ENCODE measurements at places on chromosomes 7 and 10.

DNA sequence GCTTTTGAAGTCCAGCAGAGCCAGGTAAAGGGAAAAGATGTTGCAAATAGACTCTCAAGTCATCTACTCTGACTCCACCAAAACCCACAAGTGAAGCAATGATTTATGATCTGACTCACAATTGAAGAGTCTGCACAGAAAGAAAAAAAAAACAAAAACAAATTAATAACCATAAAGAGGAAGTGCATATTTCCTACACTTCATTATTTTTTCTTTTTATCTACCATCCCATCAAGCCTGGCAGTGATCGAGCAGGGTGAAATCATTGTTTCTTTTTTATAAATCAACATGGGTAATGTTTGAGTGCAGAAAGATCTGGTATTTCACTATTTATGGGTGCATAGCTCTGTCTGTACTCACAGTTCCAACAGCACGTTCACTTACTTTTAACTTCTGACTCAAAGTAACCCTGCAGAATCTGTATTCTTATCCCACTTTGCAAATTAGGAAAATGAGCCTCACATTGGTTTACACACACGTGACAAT lies 829.0 kb downstream of the TNS3 start:
- no peak for DNase-seq

GRCh38 chr10:132113206-132113605 lies 47.5 kb downstream of the JAKMIP3 start:
- DNase-seq = no peak

GRCh38 chr10:124343351-124344265 lies 75.1 kb downstream of the OAT start:
- no peak for DNase-seq

DNA sequence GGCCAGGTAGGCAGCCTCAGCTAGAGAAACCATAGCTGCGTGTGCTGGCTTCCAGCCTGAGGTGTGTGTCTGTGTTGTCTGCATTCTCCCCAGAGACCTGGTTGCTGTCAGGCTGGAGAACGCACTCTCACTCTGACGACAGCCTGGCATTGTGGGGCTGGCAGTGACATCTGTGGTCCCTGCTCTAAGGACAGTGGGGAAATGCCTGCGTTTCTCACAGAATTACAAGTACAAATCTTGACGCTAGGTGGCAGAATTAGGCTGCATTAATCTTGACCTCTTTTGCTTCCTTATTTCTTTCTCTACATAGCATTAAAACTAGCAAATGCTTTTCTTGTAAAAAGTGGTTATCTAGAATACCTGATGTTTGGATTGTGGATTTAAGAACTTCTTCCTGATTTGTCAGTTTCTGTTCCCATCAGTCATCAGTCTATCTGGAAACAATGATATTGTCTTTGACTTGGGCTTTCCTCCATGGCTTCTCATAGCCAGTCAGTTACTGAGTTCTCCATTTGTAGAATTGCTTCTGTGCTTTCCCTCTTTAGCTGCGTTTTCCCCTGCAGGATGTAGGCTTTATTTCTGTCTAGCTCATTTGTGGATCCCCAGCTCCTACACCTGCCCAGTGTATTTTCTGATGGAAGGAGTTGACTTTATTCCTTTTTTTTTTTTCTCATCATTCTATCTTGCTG lies 86.0 kb downstream of the FANK1 start:
- DNase-seq = peak; percentile 81

- DNase-seq = no peak
Observed at GRCh38 chr7:82294865-82295264, 148.7 kb downstream of the CACNA2D1 start.

- no peak for DNase-seq
Observed at GRCh38 chr7:42227936-42228591, 8.9 kb downstream of the GLI3 start.

GRCh38 chr7:51292596-51292995 lies 24.0 kb downstream of the COBL start:
- DNase-seq = no peak

- peak; percentile 63 for DNase-seq
Observed at GRCh38 chr10:132793871-132794849, 8.2 kb upstream of the NKX6-2 start.

DNA sequence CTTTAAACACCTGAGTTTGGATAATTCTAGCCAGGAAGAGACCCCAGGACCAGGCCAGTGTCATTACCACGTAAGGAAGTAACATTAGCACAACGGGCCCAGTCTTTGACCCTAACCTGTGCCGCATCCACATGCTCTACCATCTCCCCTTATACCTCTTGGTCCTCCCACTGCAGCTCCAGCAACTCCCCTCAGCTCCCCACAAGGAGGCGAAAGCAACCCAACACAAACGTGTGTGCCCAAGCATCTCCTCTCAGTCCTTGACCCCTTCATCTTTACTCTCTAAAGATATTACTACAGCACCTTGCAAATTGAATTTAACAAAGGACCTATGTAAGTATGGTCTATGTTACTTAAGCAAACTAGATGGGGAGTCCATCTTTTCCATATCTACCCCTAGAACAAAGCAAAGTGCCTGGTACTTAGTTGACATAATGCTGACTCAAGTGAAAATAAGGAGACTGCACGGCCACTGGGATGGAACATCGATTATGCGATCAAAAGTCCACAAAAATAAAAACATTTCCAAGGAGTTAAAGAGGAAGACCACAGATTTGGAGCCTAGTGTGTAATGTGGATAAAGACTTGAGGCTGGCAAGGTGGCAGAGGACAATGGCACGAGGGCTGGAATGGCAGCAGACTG lies 147.7 kb downstream of the JAZF1 start:
- no peak for DNase-seq

- peak; percentile 66 for DNase-seq
Observed at GRCh38 chr10:5442065-5442989, 30.0 kb downstream of the NET1 start.

GRCh38 chr10:14554491-14555205 lies 220.0 kb downstream of the FAM107B start:
- no peak for DNase-seq

- DNase-seq = peak; percentile 71
Observed at GRCh38 chr7:38107486-38107893, 70.6 kb upstream of the STARD3NL start.

DNA sequence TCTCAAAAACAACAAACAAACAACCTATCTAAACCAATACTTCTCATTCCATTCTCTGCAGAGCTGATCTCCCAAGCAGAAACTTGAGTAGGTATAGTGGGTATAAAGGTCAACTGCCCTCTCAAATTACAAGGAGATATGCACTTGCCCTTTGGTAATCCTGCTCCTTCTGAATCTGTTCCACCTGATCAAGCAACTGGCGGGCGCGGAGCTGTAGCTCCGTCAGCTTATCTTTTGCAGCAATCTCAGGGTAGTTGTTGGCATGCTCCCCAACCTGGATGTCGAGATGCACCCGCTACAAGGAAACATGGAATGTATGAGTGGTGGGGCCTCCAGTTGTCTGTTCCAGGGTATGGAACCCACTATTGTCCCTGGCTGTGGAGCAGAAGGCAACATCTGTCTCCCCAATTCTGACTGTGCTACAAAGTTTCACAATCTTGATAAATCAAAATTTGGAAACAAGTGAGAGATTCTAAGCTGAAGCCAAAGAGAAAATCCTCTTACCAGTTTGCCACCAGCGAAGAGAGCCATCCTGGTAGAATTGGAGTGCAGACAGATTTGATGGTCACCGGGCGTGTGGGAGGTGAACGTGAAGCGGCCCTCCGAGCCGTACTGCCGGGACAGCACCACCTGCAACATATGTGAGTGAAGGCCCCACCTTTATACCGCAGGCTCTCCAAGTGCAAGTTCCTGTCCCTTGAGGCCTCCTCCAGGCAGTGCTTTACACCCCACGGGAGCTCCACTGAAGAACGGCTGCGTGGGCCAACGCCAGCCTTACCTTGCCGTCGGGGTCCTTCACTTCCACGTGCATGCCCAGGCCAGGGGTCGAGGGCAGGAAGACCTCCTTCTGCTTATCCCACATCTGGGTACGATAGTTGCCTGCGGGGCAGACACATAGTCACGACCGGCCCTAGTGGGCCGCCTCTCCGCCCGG lies 819 bp downstream of the TMED4 start:
- no peak for DNase-seq

GRCh38 chr7:4247106-4247876 lies 434.8 kb upstream of the FOXK1 start:
- DNase-seq = no peak

DNA sequence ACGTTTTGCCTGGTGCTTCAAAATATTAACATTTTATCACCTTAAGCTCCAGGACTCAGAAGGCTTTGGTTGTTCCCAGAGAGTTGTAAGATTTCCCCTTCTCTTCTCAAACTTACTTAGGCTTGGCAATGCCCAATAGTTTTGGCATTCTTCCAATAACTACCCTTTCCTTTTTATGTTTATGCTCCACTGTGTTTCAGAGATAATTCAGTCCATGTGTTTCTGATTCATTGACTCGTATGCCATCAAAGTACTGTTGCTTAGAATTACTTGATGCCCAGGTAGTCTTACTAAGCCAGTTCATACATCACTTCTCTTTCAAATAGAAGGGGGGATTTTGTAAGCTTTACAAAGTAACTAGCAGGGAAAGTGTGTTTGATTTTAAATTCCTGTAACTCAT lies 66.6 kb downstream of the AGMO start:
- DNase-seq = no peak

GRCh38 chr10:29649561-29650551 lies 15.1 kb upstream of the SVIL start:
- no peak for DNase-seq

DNA sequence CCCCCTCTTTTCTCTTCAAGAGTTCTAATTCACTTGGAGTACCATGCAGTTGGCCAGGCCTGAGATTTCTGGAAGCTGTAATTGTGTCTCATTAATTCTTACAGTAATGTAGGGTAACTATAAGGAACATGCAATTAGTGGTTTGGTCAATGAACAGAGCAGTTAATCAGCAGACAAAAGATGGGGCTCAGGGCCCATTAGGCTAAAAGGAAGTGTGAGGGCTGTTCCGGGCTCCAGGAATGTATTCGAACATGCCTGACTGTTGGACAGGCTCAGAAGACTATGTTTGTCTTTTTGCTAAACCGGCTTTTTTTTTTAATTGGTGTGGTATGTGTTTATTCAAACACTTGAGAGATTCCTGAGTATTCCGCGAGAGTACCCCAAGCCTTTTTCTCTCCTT lies 42.5 kb upstream of the FZD8 start:
- DNase-seq = no peak

GRCh38 chr10:45599021-45599603 lies 73.5 kb downstream of the ZFAND4 start:
- DNase-seq = no peak

DNA sequence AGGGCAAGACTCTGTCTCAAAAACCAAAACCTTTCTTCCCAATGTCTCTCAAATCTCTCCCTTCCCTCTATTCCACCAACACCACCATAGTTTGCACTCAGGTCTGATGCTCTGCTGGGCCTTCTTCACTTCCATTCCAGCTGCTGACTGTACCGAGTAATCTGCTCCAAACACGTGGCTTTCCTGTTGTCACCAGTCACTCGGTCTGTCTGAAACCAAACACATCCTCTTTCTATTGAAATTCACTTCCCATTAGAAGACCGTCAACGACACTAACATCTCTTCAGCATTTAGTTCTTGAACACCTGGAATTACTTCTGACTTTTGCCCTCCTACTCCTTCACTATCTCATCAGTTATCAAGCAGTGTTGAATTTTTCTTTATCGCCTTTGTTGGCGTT lies 4.7 kb upstream of the NRF1 start:
- DNase-seq = no peak

GRCh38 chr10:13942035-13942434 lies 355.3 kb downstream of the PRPF18 start:
- no peak for DNase-seq

GRCh38 chr7:107891636-107892366 lies 818 bp downstream of the DLD start:
- no peak for DNase-seq

- peak; percentile 59 for DNase-seq
Observed at GRCh38 chr10:133274751-133275683, 1.7 kb downstream of the ADAM8 start.

- peak; percentile 75 for DNase-seq
Observed at GRCh38 chr7:25216837-25217236, 11.4 kb downstream of the NPVF start.

DNA sequence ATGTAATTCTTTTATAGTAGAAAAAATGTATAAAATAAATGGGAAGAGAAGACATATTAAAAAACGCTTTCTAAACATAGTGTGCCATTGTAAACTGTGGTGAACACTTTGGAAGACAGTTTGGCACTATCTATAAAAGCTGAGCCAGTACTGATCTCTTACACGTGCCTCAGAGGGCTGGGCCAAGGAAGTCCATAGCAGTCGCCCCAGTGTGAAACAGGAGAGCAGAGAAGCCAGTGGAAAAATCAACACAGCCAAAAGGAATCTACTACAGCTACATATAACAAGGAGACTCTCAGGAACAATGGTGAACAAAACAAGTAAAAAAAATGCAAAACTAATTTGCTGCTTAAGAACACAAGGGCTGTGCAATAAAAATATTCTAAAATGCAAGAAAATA lies 20.6 kb downstream of the SEPHS1 start:
- no peak for DNase-seq

DNA sequence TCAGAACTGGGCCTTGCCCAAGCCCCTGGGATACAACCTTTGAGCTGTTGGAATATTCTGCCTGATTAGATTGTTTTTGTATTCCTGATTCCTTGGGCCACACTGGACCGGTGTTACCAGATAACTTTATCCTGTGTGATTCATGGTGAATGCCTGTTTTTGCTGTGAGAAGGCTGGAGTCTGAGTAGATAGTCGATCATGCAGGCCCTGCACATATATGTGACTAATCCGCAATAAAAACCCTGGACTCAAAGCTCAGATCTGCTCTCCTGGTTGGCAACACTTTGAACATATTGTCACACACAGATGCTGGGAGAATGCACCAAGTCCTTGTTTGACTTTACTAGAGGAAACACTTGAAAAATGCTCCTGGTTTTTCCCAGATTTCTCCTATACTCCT lies 183.9 kb upstream of the MBL2 start:
- DNase-seq = no peak

DNA sequence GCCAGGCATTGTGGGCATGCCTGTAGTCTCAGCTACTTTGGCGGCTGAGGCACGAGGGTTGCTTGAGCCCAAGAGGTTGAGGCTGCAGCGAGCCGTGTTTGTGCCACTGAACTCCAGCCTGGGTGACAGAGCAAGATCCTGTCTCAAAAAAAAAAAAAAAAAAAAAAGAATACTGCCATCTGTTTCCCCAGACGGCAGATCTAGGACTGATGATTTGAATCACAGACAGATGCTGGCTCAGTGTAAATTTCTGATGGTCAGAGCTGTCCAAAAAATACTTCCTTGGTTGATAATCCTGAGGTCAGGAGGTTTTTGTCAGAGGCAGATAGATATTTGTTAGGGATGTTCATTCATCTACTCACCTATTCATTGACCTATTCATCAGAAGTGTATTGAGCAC lies 130.7 kb downstream of the REEP3 start:
- DNase-seq = no peak

DNA sequence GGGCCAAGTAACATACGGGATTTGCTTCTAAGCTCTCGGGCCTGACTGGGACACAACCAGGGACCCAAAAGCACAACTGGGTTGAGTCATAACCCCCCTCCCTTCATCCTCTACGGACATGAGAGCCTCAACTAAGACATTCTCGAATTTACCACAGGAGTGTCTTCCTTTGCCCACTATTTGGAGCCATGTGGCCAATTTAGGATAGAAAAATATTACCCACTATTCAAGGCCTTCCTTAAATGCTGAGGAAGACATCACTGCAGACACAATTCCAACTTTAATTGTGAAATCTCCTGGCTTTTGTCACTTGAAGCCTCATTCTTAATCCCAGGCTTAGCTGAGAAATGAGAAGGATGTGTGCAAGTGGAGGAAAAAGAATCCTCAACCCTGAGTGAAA lies 11.8 kb downstream of the CTBP2 start:
- DNase-seq = no peak

GRCh38 chr10:103533827-103534226 lies 40.3 kb downstream of the NEURL1 start:
- DNase-seq = no peak

GRCh38 chr10:63430091-63430998 lies 35.4 kb downstream of the JMJD1C start:
- no peak for DNase-seq
